Iris pigment epithelial cell (primary cell): ENCODE measurements at places on chromosomes 13 and 19.

DNA sequence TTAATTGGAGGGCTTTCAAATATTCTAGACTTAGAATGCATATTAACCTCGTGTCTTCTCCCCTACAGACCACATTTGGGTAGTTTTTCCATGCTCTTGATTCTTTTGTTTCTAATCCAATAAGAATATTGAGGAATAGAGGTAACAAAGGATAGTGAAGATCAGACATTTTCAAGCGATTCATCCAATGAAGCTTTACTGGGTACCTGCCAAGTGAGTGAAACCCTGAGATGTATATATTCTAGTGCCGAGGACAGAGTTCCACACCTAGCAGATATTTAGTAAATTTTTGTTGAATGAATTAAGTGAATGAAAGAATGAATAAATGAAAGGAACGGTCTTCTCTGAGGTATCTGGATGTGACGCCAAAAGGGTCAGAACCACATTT is 442 bp upstream of the RFC3 start:
- no peak for DNase-seq

GRCh38 chr13:65857942-65858565 is 1372.1 kb downstream of the PCDH9 start:
- DNase-seq = no peak

DNA sequence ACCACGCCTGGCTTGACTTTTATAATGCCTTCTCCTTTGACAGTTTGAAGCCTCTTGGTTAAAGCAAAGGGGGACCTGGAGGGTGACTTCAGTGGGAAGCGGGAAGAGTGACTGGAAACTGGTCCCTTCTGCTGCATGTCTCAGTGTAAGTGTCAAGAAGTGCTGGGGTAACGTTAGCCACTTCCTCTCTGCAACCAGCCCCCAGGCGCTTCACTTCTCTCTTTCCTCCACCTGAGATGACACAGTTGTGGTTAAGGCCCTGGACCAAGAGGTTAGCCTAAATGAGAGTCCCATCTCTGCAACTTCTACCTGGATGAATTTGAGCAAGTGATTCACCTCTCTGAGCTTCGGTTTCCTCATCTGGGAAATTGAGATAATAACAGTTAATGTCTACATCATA is 16.3 kb downstream of the LEUTX start:
- DNase-seq = no peak

DNA sequence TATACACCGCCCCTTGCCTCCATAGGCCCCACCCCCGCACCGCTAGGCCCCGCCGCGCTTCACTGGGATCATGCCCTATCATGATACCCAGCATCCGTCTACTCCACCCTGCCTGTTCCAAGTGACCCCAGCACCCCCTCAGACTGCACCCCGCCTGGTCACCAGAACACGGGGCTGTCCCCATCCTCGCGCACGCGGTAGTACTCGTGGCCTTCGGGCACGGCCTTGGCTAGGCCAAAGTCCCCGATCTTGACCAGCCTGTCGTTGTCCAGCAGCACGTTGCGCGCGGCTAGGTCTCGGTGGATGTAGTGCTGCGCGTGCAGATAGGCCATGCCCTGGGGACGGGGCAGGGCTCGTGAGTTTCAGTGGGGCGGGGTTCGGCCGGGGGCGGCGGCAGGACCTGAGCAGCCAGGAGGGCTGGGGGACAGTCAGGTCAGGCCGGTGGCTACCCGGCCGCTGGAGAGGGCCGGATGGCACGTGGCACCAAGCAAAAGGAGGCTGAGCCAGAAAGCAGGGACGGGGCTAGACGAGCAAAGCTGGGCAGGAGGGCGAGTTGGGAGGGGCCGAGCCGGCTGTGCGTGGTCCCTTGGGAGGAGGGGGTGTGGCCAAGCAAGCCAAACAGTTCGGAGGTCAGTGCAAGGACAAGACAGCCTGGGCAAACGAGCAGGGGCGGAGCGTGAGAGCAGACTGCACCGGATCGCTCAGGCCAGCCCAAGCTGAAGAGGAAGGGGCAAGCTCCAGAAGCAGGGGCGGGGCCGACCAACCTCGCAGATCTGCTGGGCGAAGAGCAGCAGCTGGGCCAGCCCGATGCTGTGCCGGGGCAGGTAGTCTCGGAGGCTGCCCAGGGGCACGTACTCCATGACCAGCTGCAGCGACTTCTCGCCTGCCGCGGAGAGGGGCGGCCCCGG is 13.6 kb upstream of the ICAM3 start:
- no peak for DNase-seq

DNA sequence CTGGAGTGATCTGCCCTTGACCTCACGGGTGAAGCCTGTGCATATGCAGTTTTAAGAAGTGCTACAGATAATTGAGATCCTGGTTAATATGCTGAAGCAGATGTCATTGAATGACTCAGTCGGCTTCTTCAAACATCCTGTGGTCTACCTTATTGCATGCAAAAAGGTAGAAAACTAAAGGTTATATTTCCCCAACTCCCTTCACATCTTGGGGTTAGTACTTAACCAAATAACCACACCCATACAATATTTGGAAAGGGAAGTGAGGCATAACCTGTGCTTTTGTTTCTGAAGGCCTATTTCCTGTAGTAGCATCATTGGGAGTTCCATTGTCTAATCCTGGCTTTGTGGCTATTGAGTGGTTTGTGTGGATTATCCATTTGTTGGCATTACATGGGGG is 58.3 kb downstream of the RAP2A start:
- DNase-seq = no peak

- no peak for DNase-seq
Measured at GRCh38 chr13:51063909-51064308, 47.2 kb downstream of the C13orf42 start.

DNA sequence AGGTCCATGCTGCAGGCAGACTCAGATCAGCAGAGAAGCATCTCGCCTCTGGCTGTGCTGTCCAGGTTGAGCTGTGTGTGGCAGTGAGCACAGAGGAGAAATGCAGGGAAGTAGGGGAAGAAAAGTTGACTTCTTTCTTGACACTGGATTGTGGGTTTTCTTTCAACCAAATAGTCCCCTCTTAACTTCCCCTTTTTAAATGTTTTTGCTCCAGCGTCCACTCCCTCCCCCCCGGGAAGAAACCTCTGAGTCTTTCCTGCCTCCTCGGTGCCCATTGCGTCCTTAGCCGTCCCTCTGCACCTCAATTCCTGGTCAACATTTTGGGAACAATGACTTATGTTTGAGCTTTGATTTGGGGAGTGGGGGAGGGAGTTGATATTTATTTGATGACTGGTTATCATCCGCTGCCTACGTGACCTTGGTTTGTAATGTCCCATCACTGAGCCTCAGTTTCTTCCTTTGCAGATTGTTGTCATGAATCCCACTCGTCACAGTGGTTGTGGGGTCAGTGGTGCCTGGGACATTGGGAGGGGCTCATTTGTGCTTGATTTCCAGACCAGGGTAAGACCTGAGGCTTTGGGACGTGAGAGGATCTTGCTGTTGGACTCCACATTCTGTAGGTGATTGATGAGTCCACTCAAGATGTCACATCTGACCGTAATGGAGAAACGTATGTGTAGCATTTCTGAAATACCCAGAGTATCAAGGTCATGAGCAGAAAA is at the start of gene LILRB2:
TSS of gene LILRB2 (minus strand) at position 104 of the 722 bp plus-strand sequence. CDS start 614 bp downstream, outside the sequence.
- no peak for DNase-seq

GRCh38 chr19:34181111-34181864 is 9.0 kb downstream of the LSM14A start:
- DNase-seq = peak; percentile 18

- peak; percentile 83 for DNase-seq
Measured at GRCh38 chr19:1266129-1266915, 2.8 kb upstream of the CIRBP start.
